GM19239 (cell line): ENCODE measurements at places on chromosomes 11 and 22.

- DNase-seq: no peak
Observed at GRCh38 chr11:46594374-46594700, 514 bp upstream of the AMBRA1 start.

GRCh38 chr22:36352803-36353507, 34.8 kb downstream of the MYH9 start:
- no peak for DNase-seq

- DNase-seq: no peak
Observed at GRCh38 chr11:12248330-12248729, 129.0 kb upstream of the PARVA start.

GRCh38 chr11:12050470-12051286, 42.3 kb upstream of the DKK3 start:
- no peak for DNase-seq

GRCh38 chr11:113373981-113374560, 13.5 kb upstream of the ANKK1 start:
- DNase-seq: no peak

DNA sequence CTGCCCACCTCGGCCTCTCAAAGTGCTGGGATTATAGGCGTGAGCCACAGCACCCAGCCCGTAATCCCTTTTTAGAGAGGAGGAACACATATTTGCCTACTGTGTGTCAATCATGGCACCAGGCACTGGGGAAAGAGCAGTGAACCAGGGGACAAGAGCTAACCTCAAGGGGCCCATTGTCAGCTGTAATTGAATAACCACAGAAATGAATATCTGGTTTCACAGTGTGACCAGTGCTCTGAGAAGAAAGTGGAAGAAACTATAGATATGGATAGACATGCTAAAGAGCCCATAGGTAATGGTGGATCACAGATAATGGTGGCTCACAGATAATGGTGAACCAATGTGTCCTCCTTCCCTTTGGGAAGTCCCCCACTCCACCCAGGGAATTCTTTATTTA, 8.6 kb upstream of the KCTD14 start:
- DNase-seq: no peak

- no peak for DNase-seq
Observed at GRCh38 chr11:2898366-2899079, 12.9 kb upstream of the CDKN1C start.
